A549 treated with GW870086 at 1 μM for 4 hours (cell line): ENCODE measurements at places on chromosomes 6 and 20. TPM values are rescaled to one million over a fixed set of nuclear protein-coding genes. Genes with fewer than 3 reads are reported as not detected.

Gene WFDC12
- total RNA-seq: not detected in 5 replicates

Gene ZBTB12
- 3.1 to 4.0 TPM (median 3.5 TPM) in 5 replicates for total RNA-seq

Gene ZSCAN23
- not detected in 5 replicates for total RNA-seq

Gene SPATA25
- 0.56 to 0.74 TPM (median 0.69 TPM) in 5 replicates for total RNA-seq

Gene PIGT
- total RNA-seq: 88.3 to 102 TPM (median 98.9 TPM) in 5 replicates

Gene MDFI
- total RNA-seq: 0.40 to 0.77 TPM (median 0.57 TPM) in 5 replicates

Gene BLCAP
- total RNA-seq: 43.2 to 55.3 TPM (median 50.9 TPM) in 5 replicates
